ENCODE measurements at places on chromosomes 2 and 18.

DNA sequence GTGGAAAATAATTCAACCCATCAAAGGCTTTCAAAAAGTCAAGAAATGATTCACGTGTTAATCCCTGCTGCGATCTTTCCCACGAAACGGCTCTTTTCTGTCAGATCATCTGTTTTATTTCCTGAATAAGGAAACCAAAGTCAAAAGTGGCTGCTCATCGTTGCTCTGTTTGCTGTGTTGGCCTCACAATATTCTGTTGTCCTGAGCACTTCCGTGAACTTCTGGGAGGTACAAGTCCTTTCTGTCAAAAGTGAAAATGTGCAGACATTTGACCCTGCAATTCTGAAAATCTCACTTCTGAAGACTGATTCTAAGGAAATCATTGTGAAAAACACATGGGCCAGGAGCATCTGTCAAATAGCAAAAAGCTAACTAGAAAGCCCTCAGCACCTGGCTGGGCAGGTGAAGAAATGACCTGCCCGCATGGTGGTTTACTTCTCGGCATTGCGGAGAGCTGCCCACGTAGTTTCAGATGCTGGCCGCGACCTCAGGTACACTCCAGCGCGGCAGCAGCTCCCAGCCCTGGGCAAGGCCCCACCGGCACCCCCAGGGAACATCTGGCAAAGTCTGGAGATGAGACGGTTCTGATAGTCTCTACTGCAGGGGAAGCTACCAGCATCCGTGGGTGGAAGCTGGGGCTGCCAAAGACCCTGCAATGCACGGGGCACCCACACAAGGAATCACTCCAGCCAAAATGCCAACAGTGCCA lies 31.9 kb upstream of the GPC1 start:
- no peak for DNase-seq

- no peak for DNase-seq
These were observed 21.8 kb downstream of the MTCL1 start for GRCh38 chr18:8726963-8727705.

DNA sequence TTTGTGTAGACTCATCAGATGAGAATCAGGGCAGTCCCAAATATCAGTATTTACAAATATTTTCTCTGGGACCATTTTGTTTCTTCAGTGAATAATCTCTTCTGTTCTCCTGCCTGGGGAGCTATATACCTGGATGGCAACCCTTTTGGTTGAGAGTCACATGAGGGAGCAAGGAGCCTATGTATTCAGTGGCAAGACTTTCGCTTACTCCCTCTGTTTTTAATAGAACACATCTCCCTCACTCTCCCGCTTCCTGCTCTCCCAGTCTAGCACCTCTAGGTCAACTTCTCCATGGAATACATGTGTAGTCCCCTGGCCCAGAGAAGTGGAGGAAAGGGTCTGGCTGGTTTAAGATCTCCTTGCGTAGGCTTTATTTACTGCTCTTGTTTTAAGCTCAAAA lies 600.3 kb downstream of the CCDC85A start:
- no peak for DNase-seq

DNA sequence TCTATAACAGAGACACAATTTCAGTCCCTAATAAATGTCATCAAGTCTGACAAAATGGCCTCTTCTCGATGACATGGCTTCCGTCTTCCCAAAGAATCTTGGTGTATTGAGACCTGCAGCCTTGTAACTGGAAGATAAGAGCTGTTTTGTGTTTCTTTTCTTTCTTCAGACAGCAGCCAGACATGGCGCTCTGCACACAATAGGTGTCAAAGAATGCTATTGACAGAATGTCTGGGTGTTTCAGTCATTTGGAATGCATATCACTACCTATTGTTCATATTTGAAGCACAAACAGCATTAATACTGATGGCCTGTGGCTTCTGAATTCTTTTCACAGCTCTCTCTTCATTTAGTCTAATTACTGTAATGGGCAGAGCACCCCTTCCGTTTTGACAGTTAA lies 344.8 kb downstream of the RPRM start:
- DNase-seq: no peak

GRCh38 chr2:226694149-226694548 lies 105.5 kb downstream of the IRS1 start:
- no peak for DNase-seq

DNA sequence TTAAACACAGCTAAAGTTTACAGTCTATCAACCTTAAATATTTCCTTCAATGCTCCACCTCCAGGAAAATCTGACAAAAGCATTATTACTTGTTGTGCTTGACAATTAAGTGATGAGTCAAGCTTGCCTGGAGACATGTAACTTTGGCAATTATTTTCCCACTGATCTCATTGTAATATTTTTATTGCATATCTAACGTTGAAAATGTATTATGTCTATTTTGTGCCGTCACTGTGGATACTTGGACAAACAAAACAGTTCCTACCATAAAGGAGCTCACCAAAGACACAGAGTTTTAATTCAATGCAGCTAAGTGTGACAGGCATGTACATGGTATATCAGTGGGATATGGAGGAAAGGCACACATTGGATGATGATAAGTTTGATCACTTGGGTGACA lies 24.7 kb downstream of the RNF103 start:
- DNase-seq: no peak

- DNase-seq: no peak
These were observed 170.7 kb upstream of the NRP2 start for GRCh38 chr2:205511641-205512040.

DNA sequence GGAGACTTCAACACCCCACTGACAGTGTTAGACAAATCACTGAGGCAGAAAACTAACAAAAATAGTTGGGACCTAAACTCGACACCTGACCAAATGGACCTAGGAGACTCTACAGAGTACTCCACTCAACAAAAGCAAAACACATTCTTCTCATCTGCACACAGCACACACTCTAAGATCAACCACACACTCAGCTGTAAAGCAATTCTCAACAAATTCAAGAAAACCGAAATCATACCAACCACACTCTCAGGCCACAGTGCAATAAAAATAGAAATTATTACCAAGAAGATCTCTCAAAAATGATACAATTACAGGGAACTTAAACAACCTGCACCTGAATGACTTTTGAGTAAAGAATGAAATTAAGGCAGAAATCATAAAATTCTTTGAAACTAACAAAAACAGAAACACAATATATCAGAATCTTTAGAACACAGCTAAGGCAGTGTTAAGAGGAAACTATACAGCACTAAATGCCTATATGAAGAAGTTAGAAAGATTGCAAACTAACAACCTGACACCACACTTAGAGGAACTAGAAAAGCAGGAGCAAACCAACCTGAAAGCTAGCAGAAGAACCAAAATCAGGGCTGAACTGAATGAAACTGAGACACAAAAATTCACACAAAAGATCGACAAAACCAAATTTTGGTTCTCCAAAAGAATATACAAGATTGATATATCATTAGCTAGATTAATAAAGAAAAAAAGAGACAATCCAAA lies 46.3 kb downstream of the RTTN start:
- no peak for DNase-seq

GRCh38 chr18:10514082-10514481 lies 11.7 kb upstream of the NAPG start:
- DNase-seq: no peak

- no peak for DNase-seq
These were observed 12.0 kb downstream of the CDH2 start for GRCh38 chr18:28164771-28165483.

GRCh38 chr2:41908349-41908748 lies 139.5 kb upstream of the PKDCC start:
- DNase-seq: no peak

GRCh38 chr2:43370146-43370545 lies 143.7 kb upstream of the ZFP36L2 start:
- no peak for DNase-seq

- no peak for DNase-seq
These were observed 4.7 kb downstream of the PHLPP1 start for GRCh38 chr18:62720048-62720447.

DNA sequence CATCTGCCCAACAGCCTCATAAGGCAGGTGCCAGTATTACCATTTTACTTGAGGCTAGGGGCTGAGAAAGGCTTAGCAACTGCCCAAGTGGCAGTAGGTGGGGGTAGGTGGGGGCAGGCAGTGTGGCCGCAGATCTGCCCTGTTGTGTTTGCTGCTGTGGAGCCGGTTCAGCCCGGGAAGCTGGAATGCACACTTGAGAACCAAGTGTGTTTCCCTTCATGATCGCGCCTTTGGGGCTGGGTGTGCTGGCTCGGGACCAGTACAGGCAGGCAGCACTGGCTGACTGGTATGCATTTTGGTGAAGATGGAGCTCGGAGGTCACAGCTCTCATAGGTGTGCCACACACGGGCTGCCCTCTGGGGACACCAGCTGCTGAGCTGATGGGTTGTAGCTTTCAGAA lies 85.1 kb downstream of the CABLES1 start:
- DNase-seq: no peak

- DNase-seq: no peak
These were observed 115.7 kb downstream of the DNAH6 start for GRCh38 chr2:84631985-84632384.

DNA sequence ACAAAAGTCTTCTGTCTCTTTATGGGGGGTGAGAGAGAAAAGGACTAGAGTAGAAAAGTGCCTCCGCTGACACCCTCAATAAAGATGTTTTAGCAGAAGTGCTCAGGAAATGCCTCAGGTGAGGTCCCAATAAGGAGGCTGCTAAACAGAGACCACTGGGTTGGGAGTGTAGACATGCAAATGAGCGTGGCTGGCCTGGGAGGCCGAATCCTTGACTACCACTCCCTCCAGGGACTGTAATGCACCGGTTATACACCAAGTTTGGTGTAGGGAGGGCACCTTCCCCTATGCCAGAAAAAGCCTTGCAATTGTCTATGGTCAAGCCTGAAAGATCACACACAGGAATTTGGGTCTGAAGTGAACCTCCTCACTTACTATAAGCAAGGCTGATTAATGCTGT lies 1.8 kb downstream of the TMX3 start:
- no peak for DNase-seq

- no peak for DNase-seq
These were observed 56.8 kb upstream of the SIX3 start for GRCh38 chr2:44884677-44885076.

DNA sequence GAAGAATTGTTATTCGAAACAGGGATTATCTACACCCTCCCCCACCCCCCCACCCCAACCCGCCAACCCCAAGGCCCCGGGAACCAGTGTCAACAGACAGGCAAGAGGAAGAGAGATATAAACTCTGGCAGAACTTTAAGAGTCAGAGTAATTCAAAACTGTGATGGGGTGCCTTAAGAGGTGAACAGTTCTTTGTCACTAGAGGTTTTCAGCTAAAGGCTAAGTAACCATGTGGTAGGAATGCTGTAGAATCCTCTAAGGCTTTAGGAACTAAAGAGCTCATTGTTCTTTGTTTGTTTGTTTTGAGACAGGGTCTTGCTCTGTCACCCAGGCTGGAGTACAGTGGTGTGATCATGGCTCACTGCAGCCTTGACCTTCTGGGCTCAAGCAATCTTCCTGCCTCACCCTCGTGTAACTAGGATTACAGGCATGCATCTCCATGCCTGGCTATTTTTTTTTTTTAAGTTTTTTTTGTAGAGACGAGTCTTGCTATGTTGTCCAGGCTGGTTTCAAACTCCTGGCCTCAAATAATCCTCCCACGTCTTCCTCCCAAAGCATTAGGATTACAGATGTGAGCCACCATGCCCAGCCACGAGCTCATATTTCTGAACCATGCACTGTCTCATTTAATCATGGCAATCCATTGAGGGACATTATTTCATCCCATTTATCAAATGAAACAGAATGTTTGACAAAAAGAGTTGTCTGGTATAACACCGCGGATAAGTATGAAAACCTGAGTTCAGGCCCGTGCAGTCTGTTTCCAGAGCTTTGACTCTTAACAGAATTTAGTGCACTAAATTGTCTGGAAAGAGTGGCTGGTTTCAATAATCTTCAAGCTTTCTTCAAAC lies 20.8 kb upstream of the TMEM17 start:
- no peak for DNase-seq

DNA sequence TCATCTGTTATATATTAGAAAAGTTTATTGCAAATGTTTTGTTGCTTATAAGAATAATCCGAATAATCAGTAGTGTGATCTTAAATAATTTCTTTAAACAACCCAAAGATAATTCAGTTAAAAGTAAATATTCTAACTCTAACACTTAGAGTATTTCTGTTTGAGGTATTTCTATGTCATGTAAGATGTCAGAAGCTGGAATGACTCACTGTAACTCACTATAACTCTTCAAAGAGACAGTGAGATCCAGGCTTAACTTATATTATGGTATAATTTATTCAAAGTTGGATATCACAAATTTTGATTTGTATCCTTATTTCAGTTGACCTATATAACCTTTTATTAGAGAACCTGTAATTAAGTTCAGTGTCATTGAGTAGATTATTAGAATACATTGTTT lies 6.9 kb downstream of the MBD5 start:
- no peak for DNase-seq

- no peak for DNase-seq
These were observed at the start of gene CCDC195 for GRCh38 chr2:224716201-224716600. CCDC195 (minus strand) TSS chr2:224716365; CDS start chr2:224716365, 0 bp downstream.

DNA sequence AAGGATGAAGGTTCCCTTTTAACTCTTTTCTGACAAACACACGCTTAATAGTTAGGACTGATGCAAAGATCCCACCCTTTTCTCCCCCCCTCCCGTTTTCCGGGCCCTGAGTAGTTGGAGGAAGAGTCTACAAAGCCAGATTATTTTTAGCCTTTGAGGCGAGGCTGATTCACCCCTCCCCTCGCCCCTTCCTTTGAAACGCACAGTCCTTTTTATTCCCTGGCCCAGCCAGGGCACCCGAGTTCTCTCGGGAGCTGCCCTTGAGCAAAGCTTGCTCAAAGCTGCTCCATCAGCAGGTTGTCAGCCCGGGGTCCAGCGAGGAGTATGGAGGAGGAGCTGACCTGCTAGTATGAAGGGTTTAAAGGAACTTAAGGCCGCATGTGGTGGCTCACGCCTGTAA lies 47.1 kb upstream of the SPRED2 start:
- no peak for DNase-seq

- no peak for DNase-seq
These were observed 5.4 kb downstream of the TRAF3IP1 start for GRCh38 chr2:238325694-238326093.

DNA sequence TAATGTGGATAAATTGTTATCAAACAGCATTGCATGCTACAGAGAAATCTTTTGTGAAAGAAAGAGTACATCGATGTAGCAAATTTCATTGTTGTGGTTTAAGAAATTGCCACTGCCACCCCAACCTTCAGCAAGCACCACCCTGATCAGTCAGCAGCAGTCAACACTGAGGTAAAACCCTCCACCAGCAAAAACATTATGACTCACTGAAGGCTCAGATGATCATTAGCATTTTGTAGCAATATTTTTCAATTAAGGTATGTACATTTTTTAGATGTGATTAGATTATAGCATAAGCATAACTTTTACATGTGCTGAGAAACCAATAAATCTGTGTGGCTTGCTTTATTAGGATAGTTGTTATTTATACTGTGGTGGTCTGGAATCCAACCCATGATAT lies 75.5 kb downstream of the ZNF385B start:
- DNase-seq: no peak
